T-helper 1 cell (primary cell): ENCODE measurements at places on chromosomes 4 and X.

DNA sequence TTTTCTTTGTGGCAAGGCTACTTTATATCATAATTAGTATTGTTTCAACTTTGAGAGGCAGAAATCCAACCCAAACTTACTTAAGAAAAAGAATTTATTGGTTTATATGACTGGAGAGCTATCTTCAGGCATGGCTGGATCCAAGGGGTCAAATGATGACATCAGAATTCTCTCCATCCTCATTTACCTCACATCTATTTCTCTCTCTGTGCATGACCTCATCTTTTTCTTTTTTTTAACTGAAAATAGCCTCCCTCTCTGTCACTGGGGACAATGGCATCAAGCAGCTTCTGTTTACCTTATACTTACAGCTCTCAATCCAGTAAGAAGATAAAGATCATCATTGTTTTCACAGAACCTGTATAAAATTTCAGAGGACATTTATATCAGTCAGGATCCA, 12.0 kb upstream of the EXOC1L start:
- DNase-seq, result no peak

DNA sequence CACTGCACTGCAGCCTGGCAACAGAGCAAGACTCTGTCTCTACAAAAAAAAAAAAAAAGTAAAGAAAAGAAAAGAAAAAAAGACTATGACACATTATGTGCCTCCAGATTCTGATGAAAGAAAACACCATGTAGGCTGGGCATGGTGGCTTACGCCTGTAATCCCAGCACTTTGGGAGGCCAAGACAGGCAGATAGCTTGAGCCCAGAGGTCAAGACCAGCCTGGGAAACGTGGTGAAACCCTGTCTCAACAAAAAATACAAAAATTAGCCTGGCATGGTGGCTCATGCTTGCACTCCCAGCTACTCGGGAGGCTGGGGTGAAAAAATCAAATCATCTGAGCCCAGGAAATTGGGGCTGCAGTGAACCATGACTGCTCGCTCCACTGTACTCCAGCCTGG, 19.4 kb downstream of the THOC2 start:
- DNase-seq, result no peak

DNA sequence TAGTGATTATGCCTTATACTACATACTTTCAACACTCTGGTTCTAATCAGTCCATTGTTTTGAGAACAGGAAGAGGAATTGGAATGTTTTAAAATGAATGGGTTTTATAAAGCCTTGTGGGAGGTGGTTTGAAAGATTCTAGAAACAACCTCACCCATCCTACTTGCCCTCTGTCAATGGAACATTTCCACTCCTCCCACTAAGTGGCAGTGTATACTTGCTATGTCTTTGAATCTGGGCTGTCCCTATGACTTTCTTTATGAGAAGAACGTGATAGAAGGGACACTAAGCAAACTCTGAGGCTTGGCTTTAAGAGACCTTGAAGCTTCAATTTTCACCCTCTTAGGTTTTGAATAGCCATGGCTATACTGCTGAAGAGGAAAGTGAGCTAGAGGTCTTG, 611.2 kb downstream of the PPP4R3C start:
- no peak for DNase-seq

- DNase-seq, result no peak
Measured at GRCh38 chrX:51024106-51024696, 113.7 kb downstream of the BMP15 start.

- DNase-seq, result no peak
Measured at GRCh38 chr4:144594471-144594986, 51.4 kb upstream of the HHIP start.

DNA sequence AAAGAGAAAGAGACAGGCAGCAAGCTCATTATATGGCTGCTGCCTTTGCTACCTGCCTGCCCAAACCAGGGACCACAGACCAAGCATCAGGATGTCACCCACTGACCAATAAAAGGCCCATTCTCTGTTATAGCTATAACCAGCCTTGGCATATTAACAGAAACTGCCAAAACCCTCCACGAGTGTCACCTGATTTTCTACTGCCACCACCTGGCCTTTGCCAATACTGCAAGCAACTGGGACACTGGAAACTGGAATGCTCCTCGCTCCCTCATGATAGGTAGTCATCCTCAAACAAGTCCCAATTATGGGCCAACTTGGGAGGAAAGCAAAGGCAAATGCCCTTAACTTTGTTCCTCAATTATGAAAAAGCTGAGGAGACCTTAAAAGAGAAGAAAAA, 76.0 kb downstream of the SPIN4 start:
- no peak for DNase-seq

DNA sequence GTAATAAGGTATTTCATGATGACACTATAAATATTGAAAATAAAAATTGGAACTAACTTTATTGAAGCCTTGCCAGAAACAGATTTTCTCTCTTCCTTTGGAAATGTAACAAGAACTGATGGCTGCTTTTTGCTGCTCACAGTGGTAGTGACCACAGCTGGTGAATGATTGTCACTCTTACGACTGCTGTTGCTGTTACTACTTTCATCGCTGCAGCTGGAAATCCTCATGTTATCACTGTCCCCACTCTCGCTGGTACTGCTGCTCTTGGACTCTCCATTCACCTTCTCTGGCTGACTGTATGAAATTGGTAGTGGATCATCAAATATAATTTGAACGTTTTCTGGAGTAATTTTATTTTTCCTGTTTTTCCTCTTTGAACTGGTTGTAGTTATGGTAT, 28.5 kb upstream of the COX18 start:
- DNase-seq, result no peak

DNA sequence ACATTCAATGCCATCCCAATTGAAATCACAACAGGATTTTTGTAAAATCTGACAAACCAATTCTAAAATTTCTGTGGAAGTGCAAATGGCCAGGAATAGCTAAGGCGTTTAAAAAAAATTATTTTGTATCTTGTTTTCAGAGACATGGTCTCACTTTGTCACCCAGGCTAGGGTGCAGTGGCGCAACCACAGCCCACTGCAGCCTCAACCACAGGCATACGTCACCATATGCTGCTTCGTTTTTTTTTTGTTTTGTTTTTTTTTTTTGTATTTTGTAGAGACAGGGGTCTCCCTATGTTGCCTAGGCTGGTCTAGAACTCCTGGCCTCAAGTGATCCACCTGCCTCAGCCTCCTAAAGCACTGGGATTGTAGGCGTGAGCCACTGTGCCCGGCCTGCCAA, 24.5 kb downstream of the ZNF41 start:
- no peak for DNase-seq

DNA sequence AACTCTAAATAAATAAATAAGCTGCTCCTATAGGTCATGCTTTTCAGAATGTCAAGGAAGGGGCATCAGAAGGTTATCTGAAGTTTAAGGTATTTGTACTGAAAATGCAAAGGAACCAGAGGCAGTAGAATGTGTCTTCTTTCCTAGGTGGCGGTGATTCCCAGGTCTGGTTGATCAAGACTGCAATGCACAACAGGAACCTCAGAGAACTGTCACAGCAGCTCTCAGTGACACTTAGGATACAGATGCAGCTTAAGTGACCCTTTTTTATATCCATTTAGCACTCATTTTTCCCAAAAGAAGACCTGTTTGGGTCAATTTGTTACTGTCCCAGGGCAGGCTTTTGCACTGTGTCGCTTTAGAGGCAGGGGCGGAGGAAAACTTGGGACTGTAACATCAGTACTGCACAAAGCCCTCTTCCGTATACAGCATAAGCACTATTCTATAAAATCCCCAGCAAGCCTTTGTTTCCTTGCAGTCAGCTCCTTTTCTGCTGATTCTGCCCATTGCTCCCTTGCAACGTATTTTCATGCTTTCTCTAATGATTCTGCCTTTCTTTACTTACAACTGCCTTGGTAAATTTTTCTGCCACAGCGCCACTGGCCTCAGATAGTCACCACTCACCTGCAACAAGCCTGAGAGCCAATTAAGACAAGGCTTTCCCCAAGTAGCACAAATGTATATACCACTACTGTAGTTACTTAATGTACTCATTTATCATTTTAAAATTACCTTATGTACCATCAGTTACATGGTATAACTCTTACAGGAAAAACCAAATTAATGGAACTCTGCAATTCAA, 1.5 kb upstream of the MND1 start:
- DNase-seq, result no peak

- no peak for DNase-seq
Measured at GRCh38 chrX:111270339-111270738, at the start of gene CAPN6. Gene CAPN6, minus strand, starts transcription at chrX:111270483. Its CDS starts 6,547 bp downstream, at chrX:111263936.

GRCh38 chrX:84611843-84612636, 109.8 kb upstream of the HDX start:
- DNase-seq, result no peak

DNA sequence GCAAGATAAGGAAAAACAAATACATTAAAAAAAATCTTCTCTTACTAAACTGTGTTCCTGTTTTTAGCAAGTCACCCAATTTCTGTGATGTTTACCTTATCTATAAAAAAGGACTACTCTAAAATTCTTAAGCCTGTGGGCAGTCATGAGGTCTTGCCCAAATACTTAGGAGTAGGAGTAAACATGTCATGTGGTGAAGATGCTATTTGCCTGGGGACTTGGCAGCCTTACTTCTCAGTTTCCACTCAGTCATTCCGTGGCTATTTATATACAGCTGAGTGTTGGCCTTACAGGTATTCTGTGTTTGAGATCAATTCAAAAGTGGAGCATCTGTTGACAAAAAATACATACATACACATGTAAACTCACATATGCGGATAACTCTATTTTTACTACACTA, 89.9 kb upstream of the TLR2 start:
- no peak for DNase-seq

GRCh38 chr4:41784191-41784979, 35.9 kb upstream of the PHOX2B start:
- no peak for DNase-seq

DNA sequence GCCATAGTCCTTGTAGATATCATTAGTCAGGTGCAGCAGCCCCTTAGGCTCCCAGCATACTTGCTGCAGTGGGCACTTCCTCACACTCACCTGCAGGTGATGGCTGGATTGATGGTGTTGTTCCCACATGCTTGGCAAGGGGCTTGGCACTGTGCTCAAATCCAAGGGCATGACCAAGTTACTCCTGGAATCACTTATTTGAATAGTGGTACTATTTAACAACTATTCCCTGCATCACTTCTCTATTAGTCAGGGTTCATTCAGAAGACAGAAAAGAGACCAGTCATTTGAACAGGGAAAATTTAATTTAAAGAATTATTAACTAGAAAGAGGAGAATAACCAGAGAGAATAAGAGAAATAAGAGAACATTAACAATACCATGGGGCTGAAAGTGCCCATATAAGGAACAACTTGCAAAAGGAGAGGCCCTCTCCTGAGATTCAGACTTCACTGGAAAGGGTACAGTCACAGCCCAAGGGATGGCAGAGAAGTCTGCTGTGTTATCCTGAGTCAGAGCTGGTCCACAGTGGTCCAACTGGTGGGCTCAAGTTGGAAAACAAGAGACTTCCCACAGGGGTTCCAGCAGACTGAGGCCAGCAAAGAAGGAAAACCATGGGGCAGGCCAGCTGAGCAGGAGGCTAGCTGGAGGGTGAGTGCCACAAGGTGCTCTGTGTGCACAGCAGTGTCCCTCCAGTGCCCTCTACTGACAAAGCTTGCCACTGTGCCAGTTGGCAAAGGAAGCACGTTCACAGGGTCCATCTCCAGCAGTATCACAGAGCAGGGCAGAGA, 9.8 kb downstream of the SPP1 start:
- DNase-seq, result no peak

GRCh38 chr4:3508542-3508941, 23.7 kb downstream of the LRPAP1 start:
- no peak for DNase-seq

GRCh38 chr4:95178938-95179337, 369.8 kb downstream of the UNC5C start:
- DNase-seq, result no peak

GRCh38 chr4:181507180-181507835, 735.9 kb upstream of the TENM3 start:
- no peak for DNase-seq

DNA sequence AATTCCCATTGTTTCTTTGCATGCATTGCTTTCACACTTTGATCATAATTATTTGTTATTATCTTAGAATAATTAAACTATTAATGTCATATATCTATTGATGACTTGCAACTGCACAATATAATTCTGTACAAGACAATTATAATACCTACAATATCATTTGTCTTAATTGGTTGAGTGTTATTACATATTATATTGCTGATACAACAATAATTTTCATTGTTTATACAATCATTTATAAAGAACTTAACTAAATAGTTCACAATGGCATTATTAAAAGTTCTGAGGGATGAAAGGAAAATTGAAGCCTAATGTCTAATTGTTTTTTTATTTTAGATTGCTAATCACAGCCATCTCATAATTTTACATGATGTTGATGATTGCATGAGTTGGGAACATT, 227.6 kb downstream of the GALNTL6 start:
- DNase-seq, result no peak

- DNase-seq, result no peak
Measured at GRCh38 chrX:2538031-2538757, 37.4 kb upstream of the DHRSX start.

GRCh38 chr4:109846395-109847098, 1.4 kb upstream of the LRIT3 start:
- DNase-seq, result no peak

DNA sequence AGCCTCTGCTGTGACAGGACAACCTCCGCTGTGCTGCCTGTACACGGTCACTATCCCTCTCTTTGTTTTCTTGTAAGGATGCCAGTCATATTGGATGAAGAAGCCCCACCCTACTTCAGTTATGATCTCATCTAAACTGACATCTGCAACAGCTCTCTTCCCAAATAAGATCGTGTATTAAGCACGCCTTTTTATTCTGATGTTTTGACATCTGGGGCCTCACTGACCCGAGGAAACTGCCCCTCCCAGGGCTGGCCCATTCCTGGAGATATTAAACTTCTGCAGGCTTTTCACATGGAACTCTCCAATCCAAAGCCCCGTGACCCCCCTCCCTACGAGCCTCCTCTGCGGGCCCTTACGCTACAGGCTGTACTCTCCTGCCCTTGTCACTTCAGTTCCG, 232.0 kb downstream of the ARHGAP10 start:
- DNase-seq, result no peak

DNA sequence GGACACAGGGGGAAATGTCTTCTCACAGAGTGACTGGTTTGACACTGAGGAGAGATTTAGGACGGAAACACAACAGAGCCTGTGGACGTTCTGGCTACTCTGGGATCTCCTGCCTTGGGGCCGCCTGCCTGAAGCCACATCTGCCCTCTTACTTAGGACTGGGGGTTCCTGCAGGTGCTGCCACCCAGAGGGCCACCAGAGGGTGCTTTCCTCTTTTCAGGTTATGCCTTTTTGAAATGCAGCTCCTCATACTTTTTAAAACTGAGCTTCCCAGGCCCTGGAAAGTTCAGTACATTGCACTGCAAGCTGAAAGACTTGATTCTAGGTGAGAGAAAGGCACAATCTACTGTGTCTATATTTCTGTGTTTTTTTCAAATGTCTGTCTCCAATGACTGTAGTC, 92.2 kb upstream of the PGRMC2 start:
- DNase-seq, result no peak

DNA sequence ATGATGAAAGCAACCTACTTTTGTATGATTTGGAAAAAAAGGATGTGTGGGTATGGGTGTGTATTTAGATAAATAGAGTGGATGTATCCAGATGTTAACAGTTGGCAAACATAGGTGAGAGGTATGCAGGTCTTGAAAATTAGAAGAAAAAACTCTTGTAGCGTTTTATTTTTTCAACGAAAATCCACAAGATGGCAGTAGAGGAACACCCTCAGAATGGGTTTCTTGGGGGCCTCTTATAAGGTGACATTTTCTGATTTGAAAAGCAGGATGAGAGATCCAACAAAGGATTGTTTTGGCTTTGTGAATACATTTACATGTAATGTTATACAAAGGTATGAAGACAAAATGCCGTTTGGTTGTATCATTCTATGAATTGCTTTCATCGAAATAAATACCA, 68.3 kb downstream of the FMR1NB start:
- DNase-seq, result no peak

- DNase-seq, result no peak
Measured at GRCh38 chrX:50100188-50100587, 100.6 kb downstream of the AKAP4 start.
